ENCODE measurements at places on chromosomes 7 and 10.

DNA sequence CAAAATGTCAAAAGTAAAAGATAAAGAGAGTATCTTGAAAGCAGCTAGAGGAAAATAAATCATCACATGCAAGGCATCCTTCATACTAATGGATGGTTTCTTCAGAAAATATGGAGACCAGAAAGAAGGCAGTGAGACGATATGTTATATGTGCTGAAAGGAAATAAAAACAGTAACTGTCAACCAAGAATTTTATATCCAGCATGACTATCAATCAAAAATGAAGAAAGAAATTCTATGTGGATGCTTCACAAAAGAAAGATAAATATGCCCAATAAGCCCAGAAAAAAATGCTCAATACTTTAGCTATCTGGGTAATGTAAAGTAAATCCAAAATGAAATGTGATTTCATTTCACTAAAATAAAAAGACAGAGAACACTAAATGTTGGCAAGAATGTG lies 142.1 kb downstream of the DGKI start:
- DNase-seq: no peak

GRCh38 chr7:128112018-128112780 lies 81.0 kb upstream of the LRRC4 start:
- DNase-seq: peak; percentile 24

GRCh38 chr7:141676618-141677017 lies 25.3 kb downstream of the DENND11 start:
- DNase-seq: no peak

DNA sequence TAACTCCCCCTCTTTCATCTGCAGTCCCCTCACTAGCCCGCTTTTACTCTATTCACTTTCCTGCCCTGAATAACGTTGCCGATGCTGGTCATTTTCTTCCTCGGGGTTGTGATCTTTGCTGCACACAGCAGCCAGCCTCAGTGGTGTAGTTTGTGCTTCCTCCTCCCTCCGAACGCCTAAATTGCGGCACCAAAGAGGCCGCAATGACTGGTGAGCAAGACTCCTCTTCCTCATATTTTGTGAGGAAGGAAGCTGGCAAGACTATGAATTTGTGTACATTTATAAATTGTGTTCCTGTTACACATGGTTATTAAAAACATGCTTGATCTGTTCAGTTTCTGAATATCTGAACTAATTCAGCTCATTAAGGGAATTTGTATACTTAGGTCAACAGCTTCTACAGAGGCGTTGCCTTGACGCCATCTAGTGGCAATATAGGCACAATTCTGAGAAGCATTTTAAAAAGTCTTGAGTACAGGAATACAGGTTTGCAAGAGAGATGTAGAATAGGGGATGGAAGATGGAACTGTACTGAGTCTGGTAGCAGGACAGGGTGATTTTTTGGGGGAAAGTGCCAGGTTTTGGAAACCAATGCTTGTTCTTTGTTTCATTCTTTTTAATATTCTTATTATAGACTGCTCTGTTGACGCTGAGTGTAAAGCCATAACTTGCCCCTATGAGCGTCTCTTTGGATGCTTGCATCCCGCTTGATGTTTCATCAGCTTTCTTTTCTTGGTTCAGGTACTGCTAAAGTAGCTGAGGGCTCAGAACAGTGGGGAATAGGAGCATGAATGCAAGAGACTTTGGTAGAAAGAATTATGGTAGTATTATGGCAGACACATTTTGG lies 4.1 kb upstream of the TAS2R5 start:
- DNase-seq: peak; percentile 70

DNA sequence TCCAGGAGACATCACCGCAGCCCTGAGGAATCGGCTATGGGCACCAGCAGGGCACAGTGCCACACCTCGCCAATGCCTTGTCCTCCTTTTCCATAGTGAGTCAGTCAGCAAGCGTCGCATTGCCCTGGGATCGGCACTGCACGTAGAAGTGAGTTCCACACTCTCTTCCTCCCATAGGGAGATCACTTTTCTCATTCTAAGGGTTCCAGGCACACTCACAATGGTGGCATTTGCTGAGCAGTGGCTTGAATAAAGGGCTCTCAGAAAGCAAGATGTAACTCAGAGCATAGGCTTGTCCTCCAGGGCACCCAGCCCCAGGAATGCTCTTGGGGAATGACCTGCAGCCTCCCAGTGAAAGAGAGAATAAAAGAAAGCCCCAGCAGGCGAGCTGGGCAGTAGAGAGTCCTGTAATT lies 1.1 kb upstream of the VIM start:
- no peak for DNase-seq

DNA sequence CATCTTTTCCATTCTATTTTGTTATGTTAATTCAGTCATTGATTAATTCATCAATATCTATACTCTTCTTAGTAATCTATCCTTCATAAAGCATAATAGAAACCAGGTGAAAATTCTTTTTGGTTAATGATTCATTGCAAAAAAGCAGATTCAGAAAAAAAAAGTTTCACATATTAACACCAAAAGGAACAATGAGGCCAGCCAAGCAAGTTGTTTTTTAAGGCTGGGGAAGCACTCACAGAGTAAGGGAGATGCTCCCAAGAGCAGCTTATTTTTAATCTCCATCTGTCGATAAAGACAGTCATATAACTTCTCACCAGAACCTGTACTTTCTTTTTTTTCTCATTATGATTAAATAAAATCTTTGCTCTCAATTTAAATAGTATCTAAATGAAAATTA lies 95.8 kb downstream of the CACNA2D1 start:
- no peak for DNase-seq

GRCh38 chr10:102231357-102232318 lies 5.5 kb downstream of the ELOVL3 start:
- DNase-seq: no peak

DNA sequence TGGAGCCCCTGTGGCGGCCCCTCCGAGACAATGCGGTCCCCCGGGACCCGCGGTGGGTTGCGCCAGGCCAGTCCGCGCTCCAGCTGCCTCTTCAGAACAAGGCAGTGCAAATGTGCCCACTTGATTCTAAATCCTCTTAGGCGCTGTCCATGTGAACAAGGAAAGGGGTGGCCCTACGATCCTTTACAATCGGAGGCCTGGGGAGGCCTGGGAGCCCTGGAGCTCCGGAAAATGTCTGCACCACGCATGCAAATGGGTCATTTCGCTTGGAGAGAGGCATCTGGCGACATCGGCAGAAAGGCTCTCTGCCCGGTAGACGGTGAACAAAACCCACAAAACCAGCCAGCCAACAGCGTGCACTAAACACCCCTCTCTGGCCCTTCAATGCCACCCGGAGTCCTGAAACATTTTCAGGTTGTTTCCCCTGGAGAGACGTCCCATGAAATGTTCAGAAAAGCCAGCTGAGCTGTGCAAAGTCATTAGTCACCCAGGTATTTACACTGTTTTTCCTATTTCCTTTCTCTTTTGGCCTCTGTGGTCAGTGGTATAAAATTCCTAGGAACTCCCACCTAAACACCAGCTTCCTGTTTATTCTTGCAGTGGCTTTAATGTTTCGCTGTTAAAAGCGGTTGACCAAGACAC lies 102.8 kb upstream of the ZNF438 start:
- DNase-seq: peak; percentile 84

- peak; percentile 25 for DNase-seq
Observed at GRCh38 chr10:33509231-33509831, 174.9 kb upstream of the NRP1 start.

GRCh38 chr10:47409866-47410256 lies 25.8 kb upstream of the ZNF488 start:
- no peak for DNase-seq

DNA sequence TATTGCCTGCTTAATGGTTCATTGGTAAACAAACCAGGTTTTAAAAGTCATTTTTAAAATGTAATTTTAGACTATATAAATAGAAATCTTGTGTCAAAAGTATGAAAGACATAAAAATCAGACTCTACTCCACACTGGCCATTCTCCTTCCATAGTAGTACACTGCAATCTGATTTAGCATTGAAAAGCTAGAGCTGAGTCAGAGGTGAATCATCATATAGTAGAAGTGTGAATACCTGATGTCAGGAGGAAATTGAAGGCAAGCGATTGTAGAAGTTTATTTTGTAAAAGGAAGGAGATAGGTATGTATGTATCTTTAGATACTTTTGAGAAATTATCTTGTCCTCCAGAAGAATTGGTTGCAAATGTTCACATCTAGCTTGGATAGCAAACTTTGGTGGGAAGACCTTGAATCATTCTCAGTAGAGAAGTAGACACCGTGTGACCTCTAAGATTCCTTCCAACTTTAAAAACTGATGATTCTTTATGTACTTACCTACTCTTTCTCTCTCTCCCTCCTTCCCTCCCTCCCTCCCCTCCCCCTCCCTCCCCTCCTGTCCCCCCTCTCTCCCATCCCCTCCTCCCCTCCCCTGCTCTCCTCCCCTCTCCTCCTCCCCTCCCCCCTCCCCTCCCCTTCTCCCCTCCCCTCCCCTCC lies 88.1 kb downstream of the BTAF1 start:
- DNase-seq: no peak

DNA sequence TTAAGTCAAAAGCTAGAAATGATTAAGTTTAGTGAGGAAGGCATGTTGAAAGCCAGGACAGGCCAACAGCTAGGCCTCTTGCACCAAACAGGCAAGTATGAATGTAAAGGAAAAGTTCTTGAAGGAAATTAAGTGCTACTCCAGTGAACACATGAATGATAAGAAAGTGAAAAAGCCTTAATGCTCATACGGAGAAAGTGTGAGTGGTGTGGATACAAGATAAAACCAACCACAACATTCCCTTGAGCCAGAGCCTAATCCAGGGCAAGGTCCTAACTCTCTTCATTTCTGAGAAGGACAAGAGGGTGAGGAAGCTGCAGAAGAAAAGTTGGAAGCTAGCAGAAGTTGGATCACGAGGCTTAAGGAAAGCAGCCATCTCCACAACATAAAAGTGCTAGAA lies 53.0 kb downstream of the DNAJC1 start:
- DNase-seq: no peak

- no peak for DNase-seq
Observed at GRCh38 chr10:29586509-29586908, 48.3 kb downstream of the SVIL start.

- no peak for DNase-seq
Observed at GRCh38 chr10:126806498-126806897, 98.7 kb upstream of the DOCK1 start.

DNA sequence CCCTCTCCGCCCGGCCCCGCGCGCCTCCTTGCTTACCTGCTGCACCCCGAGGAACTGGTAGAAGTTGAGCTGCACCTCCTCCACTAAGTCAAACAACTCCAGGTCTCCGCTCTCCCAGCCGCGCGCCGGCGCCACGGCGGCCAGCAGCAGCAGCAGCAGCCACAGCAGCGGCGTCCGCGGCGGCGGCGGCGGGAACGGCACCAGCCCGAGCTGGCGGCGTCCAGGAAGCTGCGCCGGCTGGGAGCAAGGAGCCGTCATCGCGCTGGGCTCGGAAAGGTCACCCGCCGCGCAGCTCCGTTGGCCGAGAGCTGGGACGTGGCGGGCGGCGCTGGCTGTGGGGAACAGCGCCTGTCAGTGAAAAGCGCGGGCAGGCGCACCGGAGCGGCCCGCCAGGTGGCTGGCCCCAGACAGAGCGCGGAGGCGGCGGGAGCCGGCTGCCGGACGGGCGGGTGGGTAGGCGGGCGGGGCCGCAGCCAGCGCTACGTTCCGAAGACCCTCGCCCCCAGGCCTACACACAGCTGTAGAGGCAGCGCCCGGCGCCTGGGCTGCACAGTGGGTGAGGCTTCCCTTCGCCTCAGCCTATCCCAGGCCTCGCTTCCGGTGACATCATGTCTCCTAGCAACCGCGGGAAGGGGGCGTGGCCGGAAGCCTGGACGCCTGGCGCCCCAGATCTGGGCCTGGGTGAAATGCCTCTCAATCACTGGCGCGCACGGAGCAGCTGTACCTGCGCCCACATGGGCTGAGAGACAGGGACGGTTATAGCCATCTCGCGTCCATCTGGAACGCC lies at the start of gene DNAJC1:
TSS of gene DNAJC1 (minus strand) at position 554 of the 787 bp plus-strand sequence. CDS start at position 258, 296 bp downstream.
- peak; percentile 94 for DNase-seq

GRCh38 chr7:50213622-50214017 lies 90.9 kb upstream of the IKZF1 start:
- DNase-seq: no peak

GRCh38 chr10:3423384-3423783 lies 250.8 kb upstream of the PITRM1 start:
- DNase-seq: no peak

GRCh38 chr7:8260871-8261694 lies 884 bp downstream of the ICA1 start:
- DNase-seq: peak; percentile 87

GRCh38 chr7:1459920-1460820 lies 900 bp upstream of the MICALL2 start:
- no peak for DNase-seq

- DNase-seq: no peak
Observed at GRCh38 chr7:20507157-20507556, 108.3 kb upstream of the ABCB5 start.

DNA sequence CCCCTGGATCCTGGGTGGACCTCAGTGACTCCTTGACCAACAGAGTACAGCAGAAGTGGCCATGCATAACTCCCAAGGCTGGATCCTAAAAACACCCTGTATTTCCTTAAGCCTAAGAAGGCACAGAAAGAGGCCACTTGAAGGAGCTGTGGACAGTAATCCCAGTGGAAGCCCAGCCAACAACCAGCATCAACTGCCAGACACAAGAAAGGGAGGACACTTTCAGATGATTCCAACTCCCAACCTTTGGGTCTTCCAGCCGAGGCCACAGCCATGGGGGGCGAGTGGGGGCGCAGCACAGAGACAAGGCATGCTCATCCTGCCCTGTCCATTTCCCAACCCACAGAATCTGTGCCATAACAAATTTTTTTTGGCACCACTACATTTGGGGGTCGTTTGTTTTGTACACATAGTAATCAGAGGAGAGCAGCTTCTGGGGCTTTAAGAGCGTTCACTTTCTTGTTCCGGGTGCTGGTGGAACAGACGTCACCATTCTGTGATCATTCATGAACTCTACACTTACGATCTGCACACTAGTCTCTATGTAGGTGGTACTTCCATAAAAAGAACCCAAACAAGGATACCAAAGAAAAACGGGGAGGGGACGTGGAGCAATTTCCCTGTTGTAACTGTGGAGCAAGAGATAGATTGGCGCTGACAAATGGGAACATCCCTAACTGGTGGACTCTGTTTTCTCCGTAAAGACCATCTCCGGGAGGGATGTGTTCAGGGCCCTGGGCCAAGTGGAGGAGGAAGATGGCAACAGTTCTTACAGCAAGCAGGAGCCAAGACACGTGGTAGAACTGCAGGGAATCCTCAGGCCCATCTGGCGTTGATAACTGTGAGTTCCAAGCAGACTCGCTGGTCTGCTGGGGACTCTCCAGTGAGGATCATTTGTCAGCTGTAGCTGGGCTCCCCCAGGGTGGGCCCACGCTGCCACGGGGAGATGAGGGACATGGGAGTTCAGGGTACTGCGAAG lies 6.0 kb upstream of the SLC29A3 start:
- no peak for DNase-seq

DNA sequence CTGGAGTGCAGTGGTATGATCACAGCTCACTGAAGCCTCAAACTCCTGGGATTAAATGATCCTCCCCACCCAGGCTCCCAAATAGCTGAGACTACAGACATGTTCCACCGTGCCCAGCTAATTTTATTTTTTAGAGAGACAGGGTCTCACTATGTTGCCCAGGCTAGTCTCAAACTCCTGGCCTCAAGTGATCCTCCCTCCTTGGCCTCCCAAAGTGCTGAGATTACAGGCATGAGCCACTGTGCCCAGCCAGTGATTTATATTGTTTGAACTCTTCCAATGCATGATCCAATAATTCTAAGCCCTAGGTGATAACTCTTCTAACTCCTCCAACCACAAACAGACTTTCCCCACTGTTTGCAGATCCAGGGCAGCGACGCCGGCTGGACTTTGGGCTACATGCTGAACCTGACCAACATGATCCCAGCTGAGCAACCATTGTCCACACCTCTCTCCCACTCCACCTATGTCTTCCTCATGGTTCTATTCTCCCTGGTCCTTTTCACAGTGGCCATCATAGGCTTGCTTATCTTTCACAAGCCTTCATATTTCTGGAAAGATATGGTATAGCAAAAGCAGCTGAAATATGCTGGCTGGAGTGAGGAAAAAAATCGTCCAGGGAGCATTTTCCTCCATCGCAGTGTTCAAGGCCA lies 41.8 kb upstream of the CC2D2B start:
- no peak for DNase-seq
